ENCODE measurements at places on chromosomes 2 and 18.

GRCh38 chr18:45525301-45525700 lies 90.0 kb upstream of the SLC14A2 start:
- no peak for DNase-seq

- DNase-seq: no peak
Measured at GRCh38 chr2:135676031-135676430, 65.6 kb upstream of the UBXN4 start.

DNA sequence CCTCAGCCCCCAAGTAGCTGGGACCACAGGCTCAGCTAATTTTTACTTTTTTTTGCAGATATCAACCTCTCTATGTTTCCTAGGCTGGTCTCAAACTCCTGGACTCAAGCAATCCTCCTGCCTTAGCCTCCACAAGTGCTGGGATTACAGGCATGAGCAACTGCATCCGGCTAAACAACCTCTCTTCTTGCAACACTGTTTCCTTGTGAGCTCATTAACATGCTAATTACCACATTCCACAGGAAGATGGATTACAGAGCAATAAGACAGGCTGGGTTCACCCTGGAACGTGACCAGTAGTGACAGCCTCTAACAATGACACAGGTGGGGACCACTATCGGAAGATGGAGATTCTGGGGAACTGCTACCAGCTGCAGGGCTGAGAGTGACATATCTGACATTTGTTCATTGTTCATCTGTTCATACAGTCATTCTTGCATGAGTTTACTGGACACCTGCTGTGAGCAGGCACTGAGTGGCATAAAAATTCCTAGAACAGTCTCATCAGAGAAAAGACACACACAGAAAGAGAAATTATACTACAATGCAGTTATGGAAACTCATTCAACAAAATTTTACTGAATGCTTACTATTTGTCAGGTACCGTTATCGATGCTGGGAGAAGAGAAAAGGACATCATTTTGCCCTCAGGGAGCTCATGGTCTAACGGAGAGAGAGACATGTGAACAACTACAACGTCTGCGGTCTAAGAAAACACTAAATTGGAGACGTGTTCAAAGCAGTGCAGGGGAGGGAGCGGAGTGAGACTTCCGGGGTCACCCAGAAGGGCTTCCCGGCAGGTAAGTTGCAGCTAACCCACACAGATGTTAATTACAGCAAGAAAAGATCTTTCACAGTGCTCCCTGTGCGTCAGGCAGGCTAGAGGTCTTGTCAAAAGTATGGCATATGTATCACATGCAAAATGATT lies 37.6 kb downstream of the PROC start:
- DNase-seq: no peak

DNA sequence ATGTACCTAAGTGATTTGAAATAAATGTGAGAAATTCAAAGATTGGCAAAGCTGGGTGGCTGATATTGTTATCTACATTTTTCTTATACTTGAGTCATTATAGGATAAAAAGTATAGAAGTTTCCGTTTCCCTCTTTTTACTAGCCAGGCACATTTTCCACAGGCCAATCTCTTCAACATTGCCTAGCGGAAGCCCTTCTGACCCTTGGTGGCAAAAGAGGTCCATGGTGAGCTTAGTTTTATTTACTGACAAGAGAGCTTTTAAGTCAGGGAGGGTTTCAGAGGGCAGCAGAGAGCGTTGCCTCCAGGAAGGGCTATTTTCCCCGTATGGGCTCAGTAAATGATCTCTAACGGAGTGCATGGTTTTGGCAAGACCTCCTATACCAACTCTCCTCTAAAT lies 15.1 kb upstream of the RHOB start:
- no peak for DNase-seq

DNA sequence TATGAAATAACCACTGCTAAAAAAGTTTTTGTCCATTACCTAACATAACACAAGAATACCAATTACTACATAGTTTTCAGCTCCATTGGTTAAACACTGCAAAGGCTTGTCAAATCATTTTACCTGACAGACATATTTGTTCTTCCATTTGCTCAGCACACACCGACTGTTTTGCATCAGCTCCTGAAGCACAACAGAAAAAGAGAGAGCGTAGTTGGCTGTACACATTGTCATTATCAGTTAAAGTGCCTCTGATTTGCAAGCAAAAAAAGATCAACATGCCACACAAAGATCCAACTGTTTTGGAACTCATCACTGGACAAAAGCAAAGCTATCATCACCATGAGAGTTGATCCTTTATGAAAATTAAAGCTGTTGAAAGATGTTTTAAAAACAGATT lies 103.8 kb downstream of the WDPCP start:
- no peak for DNase-seq

- DNase-seq: no peak
Measured at GRCh38 chr18:26438980-26439379, 109.4 kb downstream of the KCTD1 start.

DNA sequence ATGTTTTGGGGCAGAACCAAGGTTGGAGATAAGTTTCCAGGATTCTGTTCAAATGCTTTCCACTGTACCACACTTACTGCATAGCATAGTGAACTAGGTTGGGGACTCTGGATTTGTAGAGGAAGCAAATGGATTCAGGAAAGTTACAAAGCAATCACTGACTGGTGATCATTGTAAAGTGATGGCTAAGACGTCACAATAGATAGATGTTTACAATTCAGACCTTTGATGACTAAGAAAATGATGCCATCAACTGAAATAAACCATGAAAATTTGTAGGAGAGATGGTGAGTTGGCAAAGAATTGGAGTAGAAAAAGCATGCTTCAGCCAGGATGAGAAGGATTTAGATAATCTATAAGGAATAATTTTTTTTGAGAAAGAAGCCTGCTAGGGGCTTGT lies 178.0 kb downstream of the UBE2E3 start:
- no peak for DNase-seq

- no peak for DNase-seq
Measured at GRCh38 chr2:176109946-176110345, 2.9 kb downstream of the HOXD11 start.

GRCh38 chr2:137925599-137925998 lies 38.7 kb upstream of the HNMT start:
- DNase-seq: no peak

- no peak for DNase-seq
Measured at GRCh38 chr2:459931-460330, 172.0 kb upstream of the ALKAL2 start.

DNA sequence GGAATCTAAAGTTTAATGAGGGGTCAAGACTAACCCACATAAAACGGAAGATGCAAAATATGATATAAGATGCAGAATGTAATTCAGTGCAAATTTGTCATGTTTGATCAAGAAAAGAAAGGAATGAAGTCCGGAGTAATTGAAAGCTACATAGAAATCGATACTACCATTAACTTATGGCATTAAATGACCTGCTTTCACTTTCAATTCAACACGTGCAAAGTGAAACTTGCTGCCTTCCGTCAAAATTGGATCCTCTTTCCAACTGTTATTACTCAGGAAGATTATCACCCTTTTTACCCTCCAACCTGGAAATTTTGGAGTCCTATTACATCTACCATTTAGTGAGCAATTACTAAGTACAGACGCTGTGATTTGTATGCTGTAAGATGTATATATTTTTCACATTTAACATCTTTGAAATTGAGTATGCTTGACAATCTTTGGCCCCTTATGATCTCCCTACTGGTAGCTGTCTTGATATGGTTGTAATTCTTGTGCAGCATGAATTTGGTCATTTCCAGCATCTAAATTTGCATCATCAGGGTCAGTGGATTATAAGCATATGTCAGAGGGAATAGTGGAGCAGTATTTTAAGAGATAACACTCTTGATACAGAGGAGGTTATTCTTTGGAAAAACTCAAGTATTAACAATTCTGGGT lies 18.6 kb downstream of the UNC80 start:
- DNase-seq: no peak

DNA sequence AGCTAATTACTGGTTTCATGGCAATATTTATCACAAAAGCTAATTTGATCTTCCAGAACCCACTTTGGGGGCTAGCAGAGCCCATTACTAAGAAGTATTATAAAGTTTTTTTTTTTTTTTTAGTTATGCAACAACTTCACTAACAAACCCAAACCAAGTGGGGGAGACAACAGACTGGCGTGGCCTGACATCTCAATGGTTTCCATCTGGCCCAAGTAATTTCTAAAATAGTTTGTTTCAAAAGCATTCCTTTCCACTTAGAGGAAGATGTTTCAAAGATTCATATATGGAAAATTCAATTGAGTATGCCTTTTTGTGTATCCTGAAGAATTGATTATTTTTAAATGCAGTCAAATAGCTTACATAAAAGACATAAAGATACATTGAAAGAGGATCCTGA lies 367.1 kb downstream of the HRH4 start:
- DNase-seq: no peak

GRCh38 chr2:46518861-46519260 lies 39.5 kb downstream of the TMEM247 start:
- peak; percentile 67 for DNase-seq

DNA sequence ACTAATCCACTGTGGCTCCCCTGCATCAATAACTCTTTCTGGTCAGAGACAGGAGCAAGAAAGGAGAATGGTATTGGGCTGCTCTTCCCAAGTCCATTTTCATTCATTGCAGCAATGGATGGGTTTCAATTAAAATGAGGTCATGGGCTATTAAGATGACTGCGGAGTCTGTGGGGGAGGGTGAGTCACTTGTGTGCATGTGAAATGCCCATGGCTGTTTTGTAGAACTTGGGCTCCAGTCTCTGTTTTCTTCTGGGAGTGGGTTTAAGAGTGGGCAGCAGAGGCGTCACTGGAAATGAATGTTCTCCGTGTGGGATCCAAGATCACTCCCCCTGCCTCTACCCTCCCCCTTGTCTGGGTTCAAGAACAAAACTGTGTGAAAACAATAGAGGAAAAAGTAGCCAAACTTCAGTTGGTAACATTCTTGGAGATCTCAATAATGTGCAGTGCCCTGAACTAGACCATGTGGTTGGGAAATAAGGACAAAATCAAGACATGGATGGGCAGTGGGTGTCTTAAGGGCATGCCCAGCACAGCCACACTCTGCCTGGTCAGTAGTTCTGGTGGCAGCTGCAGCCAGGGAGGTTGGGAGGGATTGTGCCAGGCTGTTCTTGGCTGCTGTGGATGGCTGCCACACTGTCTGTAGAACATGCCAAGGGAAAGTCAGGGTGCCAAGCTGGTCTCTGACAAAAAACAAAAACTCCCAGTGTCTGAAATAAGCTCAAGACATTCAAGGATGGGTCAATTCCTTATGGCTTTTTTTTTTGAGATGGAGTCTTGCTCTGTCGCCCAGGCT lies 68.2 kb upstream of the CXCR4 start:
- no peak for DNase-seq

GRCh38 chr2:239376351-239376750 lies 24.5 kb downstream of the HDAC4 start:
- DNase-seq: no peak

DNA sequence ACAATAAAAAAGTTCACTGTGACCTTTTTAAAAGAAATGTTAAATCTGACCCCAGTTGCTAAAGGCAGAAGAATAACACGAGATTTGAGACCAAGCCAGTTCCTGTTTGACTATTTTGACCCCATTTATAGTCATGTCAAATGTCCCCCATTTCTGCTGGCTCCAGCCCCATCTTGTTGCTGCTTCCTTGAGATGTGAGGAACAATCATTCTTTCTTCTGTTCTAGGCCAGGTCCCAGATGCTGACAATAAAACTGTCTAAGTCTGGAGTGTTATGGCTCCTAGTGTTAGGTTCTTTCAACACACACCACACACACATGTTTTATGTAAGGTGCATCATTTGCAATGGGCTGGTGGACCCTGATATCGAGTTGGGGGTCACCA lies 92.0 kb upstream of the CYP1B1 start:
- DNase-seq: no peak

DNA sequence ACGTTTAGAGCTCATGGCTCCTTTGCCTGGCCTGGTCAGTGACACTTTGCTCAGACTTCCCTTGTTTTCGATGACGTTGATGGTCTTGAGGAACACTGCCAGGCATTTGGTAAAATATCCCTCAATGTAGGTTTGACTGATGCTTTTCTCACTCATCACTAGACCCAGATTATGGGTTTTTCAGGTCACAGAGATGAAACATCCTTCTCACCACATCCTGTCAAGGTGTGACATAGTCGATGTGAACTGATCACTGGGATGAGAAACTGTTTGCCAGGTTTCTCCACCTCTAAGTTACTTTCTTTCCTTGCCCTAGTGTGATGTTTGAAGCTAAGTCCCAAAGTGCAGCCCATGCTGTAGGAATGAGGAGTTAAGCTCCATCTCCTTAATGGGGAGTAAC lies 81.5 kb downstream of the AFF3 start:
- no peak for DNase-seq

DNA sequence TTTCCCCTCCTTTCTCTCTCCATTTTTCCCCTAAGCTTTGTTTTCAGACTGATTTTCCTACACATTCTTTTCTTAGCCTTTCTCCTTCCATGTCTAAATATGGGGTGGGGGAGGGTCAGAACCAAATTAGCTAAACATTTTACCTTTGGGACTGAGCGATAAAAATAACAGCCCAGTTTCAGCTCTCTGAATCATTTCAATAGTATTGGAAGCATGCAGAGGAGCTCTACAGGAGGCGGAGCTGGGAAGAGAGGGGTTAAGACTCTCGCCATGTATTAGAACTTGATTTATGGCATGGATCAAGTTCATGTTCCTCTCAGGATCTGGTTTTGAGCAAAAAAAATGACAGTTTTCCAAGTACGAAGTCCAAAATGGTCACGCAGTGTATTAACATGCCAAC lies 109.1 kb downstream of the CPO start:
- DNase-seq: no peak

DNA sequence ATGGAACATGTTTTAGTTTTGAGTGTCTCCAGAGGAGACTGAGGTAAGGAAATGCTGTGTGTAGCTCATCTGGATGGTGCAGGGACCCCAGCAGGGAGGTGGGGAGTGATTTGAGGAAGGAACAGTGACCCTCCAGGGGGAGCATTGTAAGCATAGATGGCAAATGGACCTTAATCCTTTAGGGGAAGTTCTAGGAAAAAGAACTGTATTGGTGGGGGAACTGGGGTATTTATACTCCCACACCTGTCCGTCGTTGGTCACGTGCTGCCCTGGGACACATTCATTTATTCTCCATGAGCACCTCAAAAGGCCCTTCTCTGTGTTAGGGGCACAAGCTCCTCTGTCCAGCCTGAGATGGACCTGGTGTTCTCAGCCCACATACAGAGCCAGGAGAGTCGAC lies 233.9 kb upstream of the HDAC4 start:
- no peak for DNase-seq

GRCh38 chr18:61820882-61821281 lies 71.9 kb downstream of the RNF152 start:
- no peak for DNase-seq

DNA sequence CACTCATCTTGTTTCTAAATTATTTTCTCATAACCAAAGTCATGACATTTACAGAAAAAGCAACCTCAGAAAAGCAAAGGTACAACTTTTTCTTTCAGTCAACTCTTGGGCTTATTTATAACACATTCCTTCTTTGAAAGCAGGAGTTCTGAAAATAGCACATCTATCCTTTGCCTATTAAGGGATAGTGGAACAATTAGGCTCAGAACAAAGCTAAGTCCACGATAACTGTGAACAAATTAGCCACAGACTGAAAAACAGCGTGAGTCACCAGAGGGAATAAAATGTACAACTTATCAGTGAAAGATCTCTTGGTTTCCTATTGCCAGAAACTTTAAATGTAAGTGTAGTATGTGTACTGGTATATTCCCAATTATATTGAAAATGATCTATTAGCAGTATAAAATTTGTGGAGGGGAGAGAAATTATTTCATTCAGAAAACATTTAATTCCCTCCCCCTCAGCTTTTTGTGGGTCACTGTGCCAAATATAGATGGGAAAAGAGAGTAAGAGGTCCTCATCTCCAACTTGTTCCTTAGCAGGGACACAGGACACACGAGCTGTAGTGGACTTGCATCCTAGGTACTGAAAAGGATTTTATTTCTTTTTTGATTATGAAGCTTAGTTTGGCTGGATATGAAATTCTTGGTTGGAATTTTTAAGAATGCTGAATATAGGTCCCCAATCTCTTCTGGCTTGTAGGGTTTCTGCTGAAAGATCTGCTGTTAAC lies 15.4 kb upstream of the MATN3 start:
- DNase-seq: no peak

Data from left ventricle myocardium superior (tissue), 1 donor.